ENCODE measurements at places on chromosomes 1 and 21.

GRCh38 chr1:233647073-233647472 is 33.2 kb downstream of the KCNK1 start:
- no peak for DNase-seq

- peak; percentile 19 for DNase-seq
Measured at GRCh38 chr1:28329395-28330153, 734 bp downstream of the MED18 start.

GRCh38 chr1:19622204-19622603 is 21.9 kb upstream of the NBL1 start:
- no peak for DNase-seq

DNA sequence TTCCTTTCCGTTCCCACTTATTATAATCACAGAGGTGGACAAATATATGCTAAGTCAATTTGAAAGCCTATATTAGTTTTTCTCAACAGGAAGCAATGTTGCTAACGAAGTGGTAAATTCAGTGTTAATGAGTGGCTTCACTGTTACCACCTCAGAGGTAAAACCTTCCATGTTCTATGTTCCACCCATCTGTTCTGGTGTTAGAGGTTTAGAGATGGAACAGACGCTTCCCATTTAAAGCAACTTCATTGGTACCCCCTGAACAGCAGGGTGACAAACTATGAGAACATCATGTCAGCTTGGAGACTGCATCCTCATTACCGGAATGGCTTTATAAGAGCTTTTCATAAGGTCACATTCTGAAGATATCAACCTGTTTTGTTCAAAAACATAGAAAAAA is 77.9 kb downstream of the ZNF644 start:
- no peak for DNase-seq

- DNase-seq, result no peak
Measured at GRCh38 chr1:118841521-118841920, 146.6 kb downstream of the TBX15 start.

- DNase-seq, result no peak
Measured at GRCh38 chr21:26801498-26801897, 43.7 kb downstream of the ADAMTS1 start.

DNA sequence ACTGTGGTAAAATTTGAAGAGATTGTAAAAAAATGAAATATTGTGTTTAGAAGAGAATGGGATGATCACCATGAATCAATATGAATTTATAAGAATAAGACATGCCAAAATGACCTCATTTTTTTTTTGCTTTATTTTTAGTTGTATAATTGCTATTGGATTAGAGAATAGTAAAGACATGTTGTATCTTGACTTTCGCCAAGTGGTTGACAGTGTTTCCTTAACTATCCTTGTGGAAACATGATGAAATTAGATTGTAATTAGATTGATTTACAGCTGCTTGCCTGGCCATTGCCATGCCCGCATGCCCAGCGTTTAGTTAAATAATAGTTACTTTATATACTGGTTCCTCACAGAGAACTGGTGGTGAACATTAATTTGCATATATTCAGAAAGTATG is 154.9 kb downstream of the MAGI3 start:
- no peak for DNase-seq

DNA sequence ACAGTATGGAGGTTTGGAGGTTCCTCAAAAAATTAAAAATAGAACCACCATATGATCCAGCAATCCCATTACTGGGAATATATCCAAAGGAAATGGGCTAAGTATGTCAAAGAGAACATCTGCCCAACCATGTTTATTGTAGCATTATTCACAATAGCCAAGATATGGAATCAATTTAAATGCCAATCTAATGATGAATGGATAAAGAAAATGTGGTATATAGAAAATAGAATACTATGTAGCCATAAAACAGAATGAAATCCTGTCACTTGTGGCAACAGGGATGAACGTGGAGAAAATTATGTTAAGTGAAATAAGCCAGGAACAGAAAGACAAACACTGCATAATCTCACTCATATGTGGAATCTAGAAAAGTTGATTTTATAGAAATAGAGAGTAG is 201.7 kb upstream of the AJAP1 start:
- DNase-seq, result no peak

GRCh38 chr1:245880754-245881403 is 626.2 kb downstream of the SMYD3 start:
- no peak for DNase-seq

GRCh38 chr1:177368255-177368654 is 197.5 kb downstream of the BRINP2 start:
- DNase-seq, result no peak

GRCh38 chr1:160646711-160647328 is at the start of gene SLAMF1:
Gene SLAMF1, minus strand, starts transcription at chr1:160647044. Its CDS starts 99 bp downstream, at chr1:160646945.
- no peak for DNase-seq

GRCh38 chr1:235968831-235969230 is 96.1 kb downstream of the NID1 start:
- DNase-seq, result no peak

GRCh38 chr1:228876187-228876586 is 140.9 kb downstream of the RHOU start:
- no peak for DNase-seq

- peak; percentile 83 for DNase-seq
Measured at GRCh38 chr1:167517535-167518330, 596 bp downstream of the CD247 start.

DNA sequence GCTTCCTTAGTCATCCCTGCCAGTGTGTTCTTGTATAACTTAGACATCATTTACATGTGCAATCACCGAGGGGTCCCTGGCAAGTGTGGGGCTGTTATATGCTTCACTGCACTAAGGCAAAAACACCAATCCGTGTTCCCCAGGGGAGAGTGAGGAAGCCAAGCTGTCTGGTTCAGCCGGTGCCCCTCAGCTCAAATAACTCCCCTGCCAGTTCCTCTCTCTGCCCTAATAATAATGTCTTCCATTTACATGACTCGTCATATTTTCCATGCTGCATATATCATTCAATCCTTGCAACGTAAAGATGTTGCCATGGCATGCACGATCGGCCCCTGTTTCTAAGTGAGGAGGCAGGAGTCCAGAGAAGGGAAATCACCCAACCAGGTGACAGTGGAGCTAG is 24.4 kb upstream of the NDC1 start:
- no peak for DNase-seq

DNA sequence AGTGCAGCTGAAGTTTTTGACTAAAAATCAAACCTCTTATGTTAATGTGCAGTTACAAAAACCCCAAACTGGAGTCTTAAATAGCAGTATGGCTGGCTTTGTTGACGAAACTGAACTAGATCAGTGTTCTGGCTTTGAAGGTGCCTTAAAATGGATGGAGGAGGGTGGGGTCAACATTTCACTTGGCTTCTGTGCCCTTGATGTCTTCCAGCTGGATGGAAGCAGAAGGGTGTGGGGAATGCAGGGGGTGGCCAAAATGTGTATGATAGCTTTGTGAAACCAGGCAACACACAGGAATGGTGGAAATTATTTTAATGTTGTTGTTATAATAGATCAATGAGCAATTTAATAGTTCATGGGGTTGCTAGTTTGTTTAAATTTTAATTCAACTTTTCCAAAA is 96.8 kb upstream of the C1orf105 start:
- DNase-seq, result no peak

GRCh38 chr1:84726593-84727499 is 36.6 kb upstream of the SSX2IP start:
- no peak for DNase-seq

GRCh38 chr1:198741744-198742143 is 102.9 kb downstream of the PTPRC start:
- DNase-seq, result no peak

- DNase-seq, result no peak
Measured at GRCh38 chr1:1181938-1182410, 8.3 kb downstream of the TTLL10 start.

- no peak for DNase-seq
Measured at GRCh38 chr1:110508028-110508940, 10.7 kb downstream of the KCNA10 start.

DNA sequence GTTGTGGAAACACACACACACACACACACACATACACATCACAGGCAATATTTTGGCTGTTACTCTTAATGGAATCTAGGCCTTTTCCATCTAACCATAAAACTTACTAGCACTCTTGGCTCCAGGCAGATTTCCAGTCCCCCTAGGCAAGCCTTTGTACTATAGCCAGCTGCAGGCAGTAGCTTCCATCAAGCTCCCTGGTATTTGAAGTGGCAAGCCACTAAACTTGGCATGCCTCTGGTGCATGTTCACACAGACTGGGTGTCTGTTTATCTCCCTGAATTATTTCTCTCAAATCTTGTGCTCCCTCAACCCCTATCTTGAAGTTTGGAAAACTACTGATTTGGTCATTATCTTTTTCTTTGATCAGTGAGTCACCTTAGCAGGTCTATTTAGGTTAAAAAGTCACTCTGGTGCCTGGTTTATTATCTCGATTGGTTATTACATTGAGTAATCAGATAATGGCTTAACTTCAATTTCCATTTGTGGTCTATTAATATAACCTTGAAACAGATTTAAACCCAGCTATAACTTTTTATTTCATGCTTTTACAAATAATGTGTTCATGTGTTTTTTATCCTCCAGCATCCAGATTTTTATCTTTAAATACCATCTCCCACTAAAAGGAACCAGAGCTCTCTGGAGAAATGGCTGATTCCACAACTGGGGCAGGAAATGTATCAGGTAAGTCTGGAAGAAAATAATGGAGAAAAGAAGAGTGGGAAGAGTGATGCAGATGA is 2.7 kb upstream of the RBM15 start:
- no peak for DNase-seq

GRCh38 chr1:218967254-218967653 is 206.4 kb upstream of the LYPLAL1 start:
- no peak for DNase-seq

- no peak for DNase-seq
Measured at GRCh38 chr21:46156378-46156645, 933 bp upstream of the FTCD start.

DNA sequence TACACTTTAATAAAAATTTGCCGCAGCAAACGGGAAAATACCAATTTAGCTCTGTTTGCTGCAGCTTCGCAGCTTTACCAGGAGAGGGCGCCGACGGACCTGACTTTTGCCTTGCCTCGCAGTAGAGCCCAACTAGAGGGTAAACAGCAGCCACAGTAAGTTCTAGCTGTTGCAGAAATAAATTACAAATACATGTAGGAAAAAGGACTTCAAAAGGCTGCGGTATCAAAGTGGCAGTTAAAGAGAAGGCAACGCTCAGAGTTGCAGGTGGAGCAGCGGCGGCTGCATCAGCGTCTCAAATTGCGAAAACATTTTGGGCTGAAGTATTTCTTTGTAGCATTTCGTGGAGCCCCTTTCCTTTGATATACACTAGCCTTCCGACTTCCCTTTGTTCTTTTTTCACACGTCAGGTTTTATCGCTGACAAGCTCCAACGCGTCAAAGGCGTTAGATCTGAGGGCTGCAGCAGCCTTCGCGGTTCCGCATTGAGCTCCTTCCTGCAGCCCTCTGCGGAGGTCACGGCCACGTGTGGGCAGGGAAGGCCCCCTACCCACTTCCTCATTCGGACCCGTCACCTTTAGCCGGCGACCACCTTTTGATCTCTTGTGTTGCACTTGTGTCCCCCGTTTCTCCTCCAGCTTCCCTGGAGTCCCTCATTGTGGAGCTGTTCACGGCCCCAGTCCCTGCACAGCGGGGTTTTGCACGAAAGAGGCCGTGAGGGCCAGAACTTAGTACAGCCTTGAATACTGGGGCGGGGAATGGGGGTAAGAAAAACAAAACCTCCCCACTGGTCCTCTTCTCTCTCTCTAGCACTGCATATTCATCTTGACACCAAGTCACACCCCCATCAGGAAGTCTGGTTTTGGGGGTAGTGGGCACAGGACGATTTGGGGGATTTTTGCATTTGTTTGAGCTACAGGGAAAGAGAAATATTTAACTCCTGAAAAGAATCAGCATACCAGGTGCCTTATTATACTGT is 72.8 kb downstream of the S1PR1 start:
- peak; percentile 67 for DNase-seq

GRCh38 chr1:12487520-12487919 is 130.5 kb downstream of the DHRS3 start:
- no peak for DNase-seq
